Stimulated activated CD8-positive, alpha-beta memory T cell treated with anti-CD3 and anti-CD28 coated beads, Interleukin-15, amount 100 ng/mL, for 4 hours (primary cell): ENCODE measurements at places on chromosomes 11 and 22.

DNA sequence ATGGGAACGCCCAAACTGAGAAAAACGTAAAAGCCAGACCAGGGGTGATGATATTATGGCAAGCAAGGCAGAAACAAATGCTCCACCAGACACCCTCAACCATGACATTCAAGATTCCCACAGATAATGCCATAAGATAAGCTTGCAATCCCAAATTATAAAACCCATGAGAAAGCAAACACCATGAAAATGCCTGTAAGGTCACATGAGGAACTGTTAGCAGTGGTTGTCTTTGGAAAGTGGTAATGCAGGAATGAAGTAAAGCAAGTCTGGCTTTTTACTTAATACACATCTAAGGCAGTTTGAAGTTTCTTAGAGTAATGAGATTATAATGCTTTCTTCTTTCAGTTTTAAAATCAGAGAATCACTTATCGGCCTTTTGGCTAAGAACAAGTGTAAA, 111.0 kb downstream of the MN1 start:
- DNase-seq: no peak

DNA sequence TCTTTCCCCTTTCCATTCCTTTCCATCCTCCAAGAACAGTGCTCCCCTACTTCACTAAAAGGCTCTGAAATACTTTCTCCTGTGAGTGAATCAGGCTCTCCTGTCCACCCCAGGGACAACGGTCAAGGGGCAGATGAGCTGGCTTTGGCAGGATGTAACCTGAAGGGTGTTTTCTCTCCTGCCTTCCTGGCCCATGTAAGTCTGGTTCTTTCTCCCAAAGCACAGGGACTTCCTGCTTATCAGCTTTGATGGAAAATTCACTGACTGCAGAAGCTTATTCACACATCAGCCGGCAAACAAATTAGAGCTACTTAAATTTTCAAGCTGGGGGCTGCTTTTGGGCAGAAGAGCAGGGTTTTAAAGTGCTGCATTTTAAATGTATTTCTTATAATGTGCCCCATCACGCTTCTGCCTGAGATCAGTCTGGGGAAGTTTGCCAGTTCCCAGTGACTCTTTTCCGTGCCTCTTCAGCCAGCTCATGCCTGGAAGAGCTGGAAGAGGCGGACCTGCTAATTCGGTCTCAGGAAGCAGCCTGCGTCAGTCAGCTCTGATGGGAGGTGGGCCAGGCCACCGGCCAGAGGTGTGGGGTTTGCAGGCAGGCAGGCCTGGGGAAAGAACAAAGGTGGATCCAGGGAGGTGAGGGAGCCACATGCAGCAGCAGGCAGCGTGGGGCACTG, 140.4 kb upstream of the TBCEL start:
- no peak for DNase-seq

- DNase-seq: no peak
Measured at GRCh38 chr11:11572386-11572785, 49.4 kb downstream of the GALNT18 start.

DNA sequence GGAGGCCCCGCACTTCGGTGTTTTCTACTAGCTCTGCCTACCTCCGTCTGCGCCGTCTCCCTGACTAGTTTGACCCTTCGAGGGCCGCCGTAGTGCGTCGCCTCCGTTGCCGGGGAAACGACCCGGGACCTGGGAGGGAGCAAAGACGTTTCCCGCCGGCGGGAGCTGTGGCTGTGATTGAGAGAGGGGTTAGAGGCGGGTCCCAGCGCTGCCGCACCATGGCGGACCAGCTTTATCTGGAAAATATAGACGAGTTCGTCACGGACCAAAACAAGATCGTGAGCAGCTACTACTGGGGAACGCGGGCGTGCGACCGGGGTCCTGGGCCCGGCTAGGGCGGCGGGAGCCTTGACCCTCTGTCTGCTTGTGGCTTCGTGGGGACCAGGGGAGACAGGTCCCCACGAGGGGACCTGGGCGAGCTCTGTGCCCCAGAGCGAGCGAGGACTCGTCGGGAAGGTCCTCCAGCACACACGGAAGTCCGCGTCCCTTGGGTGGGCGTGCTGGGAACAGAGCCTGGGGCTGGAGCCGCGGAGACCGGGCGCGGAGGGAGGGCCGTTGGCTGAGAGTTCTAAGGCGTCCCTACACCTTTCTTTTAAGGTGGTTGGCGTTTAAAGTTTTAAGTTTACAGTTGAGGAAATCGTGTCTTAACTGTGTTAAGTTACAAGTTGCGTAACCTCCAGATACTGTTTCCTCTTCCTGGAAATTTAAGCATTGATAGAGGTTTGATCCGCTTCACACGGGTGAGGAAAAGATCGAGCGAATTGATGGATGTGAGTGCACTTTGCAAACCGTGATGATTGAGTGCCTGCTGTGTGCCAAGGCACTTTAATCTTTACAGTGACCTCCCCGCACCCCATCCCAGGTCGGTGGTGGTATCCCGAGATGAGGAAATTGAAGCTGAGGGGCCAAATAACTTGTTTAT, at the start of gene POLD3:
TSS of gene POLD3 (plus strand) at position 142 of the 922 bp plus-strand sequence. CDS start at position 219, 77 bp downstream.
- peak; percentile 82 for DNase-seq

DNA sequence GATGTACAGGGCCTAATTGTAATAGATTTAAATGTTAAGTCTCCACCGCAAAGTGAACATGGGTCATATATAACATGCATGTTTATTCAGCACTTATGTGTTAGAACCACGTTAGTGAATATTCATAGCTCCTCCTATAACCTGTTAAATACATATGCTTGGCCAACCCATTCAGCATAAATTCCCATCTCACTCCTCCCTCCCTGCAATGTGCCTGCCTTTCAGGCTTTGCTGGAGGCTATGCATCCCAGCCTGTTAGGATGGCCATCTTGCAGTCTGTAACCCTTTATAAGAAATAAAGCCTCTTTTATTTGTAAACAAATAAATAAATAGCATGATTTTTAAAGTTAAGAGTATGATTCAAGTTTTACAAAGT, 1.7 kb upstream of the OOSP4A start:
- DNase-seq: no peak

DNA sequence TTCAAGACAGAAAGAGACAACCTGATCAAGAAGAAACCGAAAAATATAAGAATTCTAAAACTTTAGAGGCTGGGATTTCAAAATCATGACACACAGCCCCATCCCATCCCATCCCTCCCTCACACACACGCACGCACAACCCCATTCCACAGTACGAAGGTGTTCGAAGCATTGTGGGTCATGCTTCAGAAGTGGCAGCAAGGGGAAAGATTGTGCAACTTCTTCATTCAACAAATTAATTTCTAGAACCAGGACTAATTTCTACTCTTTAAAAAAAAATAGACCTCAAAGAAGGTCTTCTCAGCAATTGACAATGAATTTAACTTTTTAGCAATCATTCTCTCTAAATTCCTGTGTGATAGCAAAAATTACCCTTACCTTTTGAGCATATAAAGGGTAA, 867 bp downstream of the SPA17 start:
- DNase-seq: no peak

DNA sequence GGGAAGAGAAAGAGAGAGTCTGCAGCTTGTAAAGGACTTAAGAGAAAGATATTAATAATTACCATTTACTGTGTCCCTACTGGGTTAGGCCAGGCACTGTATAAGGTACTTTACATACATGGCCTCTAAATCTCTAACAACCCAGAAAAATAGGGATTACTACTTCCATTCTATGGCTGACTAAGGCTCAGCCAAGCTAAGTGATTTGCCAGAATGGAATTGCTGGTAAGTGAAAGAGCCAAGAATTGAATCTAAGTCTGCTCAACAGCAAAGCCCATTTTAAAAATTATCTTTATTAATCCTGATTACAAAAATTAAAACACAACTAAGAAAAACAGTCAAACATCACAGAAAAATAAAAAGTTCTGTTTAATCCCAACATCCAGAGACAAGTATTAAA, 21.4 kb downstream of the XRRA1 start:
- DNase-seq: no peak

- DNase-seq: no peak
Measured at GRCh38 chr11:47918882-47919495, 61.4 kb upstream of the PTPRJ start.

DNA sequence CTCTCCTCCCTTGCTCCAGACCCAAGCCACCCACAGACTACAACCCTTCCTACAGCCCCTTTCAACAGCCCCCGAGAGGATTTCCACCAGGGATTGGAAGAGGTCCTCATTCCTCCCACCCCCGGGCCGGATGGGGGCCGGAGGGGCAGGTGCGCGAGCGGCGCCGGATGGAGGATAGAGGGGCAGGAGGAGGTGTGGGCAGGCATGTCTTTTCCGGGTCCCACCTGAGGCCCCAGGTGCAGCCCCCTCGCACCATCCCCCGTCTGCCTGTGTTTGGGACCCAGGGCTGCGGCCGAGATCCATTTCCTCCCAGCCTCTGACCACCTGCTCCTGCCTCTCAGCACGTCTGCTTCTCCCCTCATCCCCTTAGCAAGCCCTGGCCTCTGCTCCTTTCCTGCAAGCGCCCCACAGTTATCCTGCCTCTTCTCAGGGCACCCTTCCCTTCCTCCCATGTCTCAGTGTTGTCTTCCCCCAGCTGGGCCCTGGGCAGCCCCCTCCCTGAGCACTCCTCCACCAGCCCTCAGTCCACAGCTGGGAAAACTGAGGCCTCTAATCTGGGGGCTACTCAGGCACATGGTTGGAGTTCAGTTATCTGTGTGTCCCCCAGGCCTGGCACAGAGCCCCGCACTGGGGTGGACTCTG, 19.3 kb upstream of the CBX7 start:
- no peak for DNase-seq

GRCh38 chr22:42268852-42269410, 1.5 kb downstream of the TCF20 start:
- DNase-seq: no peak

GRCh38 chr11:118928870-118929500, 3.3 kb upstream of the BCL9L start:
- DNase-seq: no peak

DNA sequence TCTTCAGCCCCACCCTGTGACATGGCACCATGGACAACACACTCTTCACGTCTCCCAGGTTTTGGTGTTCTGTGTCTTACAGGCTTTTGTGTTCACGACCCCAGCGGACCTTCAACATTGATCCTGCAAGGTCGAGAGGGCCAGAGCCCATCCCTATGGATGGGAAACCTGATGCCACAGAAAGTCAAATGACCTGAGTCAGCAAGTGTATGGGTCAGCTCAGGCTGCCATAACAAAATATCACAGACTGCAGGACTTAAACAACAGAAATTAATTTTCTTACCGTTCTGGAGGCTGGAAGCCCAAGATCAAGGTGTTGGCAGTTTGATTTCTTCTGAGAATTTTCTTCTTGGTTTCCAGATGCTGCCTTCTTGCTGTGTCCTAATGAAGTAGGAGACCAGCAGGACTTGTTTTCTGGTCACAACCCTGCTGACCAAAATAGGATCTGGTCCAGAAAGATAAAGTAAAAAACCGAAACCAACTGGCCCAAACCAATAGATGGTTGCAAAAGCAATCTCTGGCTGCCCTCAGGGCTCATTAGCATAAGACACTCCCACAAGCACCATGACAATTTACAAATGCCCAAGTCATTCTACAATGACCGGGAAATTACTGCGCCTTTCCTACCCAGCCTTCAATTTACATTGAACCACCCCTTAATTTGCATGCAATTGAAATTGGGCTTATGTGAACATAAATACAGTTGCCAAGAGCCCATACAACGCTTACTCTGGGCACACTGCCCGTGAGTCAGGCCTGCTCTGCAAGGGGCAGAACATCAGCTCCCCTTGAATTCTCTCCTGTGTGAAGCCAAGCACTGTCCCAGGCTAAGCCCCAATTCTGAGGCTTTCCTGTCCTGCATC, 113.9 kb downstream of the RPS6KA4 start:
- no peak for DNase-seq

DNA sequence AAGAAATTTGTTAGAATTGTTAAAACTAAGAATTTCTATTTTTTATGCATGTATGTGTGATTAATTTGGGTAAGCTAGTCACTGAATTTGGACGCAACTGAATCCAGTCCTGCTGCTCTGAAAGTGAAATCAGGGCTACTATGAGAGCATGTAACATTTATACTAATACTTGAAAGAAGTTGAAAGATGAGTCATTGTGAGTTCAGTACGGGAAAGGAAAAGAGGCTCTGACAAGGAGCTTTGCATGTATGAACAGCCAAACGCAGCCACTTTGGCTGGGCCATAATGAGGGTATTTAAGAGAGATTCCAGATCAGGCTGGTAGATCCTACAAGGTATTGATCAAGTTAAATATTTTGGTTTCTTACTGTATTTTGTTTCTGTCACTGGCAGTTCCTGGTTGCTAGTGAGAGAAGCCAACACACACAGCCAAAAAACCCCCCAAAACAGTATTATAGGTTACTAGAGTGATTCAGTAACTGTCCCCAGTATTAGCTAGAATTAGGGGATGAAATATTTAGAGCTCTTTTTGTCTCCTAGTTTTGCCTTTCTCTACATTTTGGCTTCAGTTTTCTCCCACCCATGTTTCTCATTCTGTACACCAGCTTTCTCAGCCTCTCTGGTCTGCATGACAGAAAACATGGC, 14.1 kb downstream of the AASDHPPT start:
- DNase-seq: no peak

GRCh38 chr22:48493733-48494132, 1333.9 kb downstream of the BRD1 start:
- DNase-seq: no peak
